Upper lobe of right lung (tissue), 1 donor: ENCODE measurements at places on chromosomes 2 and 18. TPM values are rescaled to one million over a fixed set of nuclear protein-coding genes. Genes with fewer than 3 reads are reported as not detected.

- no peak for DNase-seq
These were observed 181.3 kb upstream of the AGAP1 start for GRCh38 chr2:235312571-235312970.

- DNase-seq, result no peak
These were observed 101.0 kb downstream of the ALPK2 start for GRCh38 chr18:58527952-58528287.

GRCh38 chr2:181745796-181746540 is 65.7 kb upstream of the NEUROD1 start:
- no peak for DNase-seq

DNA sequence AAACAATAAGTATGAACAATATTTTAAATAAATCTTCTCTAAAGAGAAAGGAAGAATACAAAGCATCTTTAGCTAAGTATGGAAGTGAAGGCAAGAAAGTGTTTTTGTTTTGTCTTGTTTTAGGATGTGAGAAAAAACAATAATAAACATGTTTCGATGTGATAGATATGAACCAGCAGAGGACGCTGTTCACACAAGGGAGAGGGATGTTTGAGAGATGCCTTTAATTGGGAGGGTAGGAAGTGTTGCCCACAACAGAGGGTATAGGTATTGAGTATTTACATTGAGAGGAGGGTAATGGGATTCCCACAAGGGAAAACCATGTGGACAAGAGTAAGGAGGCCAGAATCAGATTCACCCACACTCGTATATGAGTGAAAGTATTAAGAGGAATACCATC is 55.1 kb downstream of the CDH19 start:
- no peak for DNase-seq

- DNase-seq, result no peak
These were observed 31.4 kb downstream of the ATF2 start for GRCh38 chr2:175136334-175137215.

DNA sequence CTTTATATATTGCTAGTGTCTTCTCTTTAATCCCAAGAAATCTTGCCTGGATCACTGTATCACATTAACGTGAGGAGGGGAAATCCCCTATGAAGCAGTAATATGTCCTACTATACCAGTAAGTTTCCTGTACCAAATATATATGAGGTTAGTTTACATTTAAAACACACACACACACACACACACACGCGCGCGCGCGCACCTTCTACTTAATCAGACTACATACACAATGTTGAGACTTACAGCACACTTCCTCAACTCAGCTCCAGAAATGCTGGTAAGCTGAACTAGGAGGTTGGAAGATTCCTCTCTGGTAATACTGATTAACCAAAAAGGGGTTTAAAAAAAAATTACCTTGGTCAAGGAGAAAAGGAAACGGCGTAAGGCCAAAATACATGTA is 49.3 kb downstream of the USP34 start:
- no peak for DNase-seq

- peak; percentile 6 for DNase-seq
These were observed 48.2 kb downstream of the AGAP1 start for GRCh38 chr2:235541838-235542549.

DNA sequence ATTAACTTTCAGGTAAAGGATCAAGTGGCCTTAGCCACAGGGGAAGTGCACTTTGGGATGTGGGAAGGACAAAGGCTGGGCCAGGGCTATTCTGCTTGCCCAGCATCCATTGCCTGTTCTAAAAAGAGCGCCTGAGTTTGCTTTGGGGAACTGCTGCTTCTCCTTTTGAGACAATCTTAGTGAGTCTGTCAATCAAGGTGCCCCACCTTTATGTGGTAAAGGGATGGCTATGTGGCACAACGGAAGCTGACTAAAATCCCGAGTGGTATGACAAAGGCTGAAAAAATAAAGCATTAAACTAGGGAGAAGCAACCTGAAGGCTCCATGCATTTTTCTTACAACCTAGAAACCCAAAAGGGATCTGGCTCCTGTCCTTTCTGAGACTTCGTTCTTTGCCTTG is 540.5 kb downstream of the SLC4A3 start:
- DNase-seq, result no peak

DNA sequence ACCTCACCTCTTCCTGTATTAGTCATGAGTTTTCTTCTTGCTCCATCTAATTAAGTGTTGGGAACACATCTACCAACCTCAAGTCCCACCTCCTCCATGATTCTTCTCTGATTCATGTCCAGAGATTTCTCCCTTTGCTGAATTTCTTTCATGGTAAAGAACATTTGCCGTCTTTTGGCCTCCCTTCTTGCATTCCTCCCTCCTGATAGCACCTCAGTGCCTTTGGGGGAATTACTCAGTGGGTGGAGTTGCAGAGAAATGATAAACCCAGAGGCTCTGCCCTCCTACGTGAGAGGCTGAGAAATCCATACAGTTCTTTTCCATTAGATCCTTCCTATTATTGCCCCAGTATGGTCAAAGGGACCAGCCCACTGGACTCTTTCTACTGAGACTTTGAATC is 651.9 kb downstream of the SLC4A3 start:
- no peak for DNase-seq

GRCh38 chr2:237432484-237433092 is 18.6 kb upstream of the COL6A3 start:
- DNase-seq, result no peak

GRCh38 chr18:46343456-46343855 is 239.3 kb downstream of the HAUS1 start:
- DNase-seq, result peak; percentile 13

DNA sequence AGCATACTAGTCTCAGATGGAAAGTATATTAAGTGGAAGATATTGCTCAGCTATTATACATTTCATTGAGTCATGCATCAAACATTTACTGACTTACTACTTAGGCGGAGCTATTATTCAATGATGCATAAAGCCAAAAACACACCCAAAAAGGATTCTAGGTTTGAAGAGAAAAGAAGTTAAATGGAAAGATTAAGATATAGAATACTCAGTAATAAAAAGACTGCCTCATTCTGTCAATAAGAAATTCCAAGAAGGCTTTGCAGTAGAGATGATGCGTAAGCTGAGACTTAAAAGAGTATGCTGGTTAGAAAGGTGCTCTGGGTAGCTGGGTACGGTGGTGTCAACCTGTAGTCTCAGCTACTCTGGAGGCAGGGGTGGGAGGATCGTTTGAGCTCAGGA is 27.6 kb downstream of the STK17B start:
- no peak for DNase-seq

DNA sequence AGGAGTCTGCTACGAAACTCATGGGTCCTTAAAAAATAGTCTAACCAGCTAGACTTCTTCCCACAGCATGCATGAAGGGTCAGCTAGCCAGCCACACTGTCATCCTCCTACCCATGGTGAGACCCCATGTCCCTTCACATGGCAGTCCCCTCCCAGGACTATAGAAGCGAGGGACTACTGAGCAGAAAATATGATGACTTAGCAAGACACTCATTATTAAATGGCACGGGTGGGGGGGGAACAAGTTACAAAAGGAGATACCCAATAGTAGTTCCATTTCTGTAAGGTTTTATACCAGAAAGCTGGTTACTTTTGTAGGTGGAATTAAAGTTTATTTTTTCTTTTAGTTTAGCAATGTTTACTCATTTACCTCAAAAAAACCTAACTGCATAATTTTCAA is 31.5 kb downstream of the ST8SIA5 start:
- no peak for DNase-seq

DNA sequence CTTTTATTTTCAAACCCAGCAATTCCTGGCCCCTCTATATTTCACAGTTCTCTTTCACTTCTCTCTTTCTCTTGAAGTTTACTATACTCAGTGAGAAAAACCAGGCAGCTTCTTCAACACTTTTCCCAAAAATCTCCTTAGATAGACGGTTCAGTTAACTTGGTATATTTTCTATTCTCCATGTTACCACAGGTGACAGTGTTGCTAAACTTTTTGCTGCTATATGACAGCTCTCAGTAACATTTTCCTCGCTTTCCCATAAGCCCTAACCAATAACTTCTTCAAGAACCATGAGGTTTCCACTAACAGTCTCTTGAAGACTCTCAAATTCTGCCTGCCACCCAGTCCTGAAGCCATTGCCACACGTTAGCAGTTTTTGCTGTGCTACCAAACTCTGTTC is 45.8 kb downstream of the CYBRD1 start:
- DNase-seq, result no peak

PPM1B gene
- 45.8 TPM for total RNA-seq

CYB5A gene
- 399 TPM for total RNA-seq

NYAP2 gene
- total RNA-seq, result 0.93 TPM

GRB14 gene
- total RNA-seq, result 8.9 TPM

GALR1 gene
- total RNA-seq, result 0.06 TPM

HMSD gene
- total RNA-seq, result 2.1 TPM

TMEM17 gene
- total RNA-seq, result 2.0 TPM

COL3A1 gene
- 188 TPM for total RNA-seq

DUSP2 gene
- total RNA-seq, result 4.4 TPM

ICOS gene
- total RNA-seq, result 2.1 TPM

ABCG8 gene
- total RNA-seq, result not detected

ARID5A gene
- 32.8 TPM for total RNA-seq

SLC9A4 gene
- total RNA-seq, result not detected

CYP27C1 gene
- not detected for total RNA-seq

OR6B2 gene
- not detected for total RNA-seq
